Stimulated activated CD4-positive, alpha-beta T cell treated with anti-CD3 and anti-CD28 coated beads, Interleukin-15, amount 100 ng/mL, for 1 hour (primary cell): ENCODE measurements at places on chromosomes 6 and 20.

DNA sequence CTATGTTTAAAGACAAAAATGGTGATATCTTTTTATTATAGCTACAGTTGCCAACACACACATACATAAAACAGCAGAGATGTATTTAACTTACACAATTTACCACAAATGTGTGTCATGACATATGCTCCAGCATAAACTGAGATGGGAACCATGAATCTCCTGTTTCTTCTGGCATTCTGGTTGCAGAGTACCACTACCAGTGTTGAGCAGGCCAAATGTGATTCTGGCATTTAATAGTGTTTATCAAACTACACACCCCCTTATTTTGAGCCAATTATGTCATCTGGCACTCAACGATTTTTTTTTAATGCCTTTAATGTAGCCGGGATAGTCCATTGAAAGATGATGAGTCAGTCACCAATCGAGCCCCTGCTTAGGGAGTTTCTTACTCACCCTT is 59.0 kb upstream of the TPD52L1 start:
- no peak for DNase-seq

DNA sequence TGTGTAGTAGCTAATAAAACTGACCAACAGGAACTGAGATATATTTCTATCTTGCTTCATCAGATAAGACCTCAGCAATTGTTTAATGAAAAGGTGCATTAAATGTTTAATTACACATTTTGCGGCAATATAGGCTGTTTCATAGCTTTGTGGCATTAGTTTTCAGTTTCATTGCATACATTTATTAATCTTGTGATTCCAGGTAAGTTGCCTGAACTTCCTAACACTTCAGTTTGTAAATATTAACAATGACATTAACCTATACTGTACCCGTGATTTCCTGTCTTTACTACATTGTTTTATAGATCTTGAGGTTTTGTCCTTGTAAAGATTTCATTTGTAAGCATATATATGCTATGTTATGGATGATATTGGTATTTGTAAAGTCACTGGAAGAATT is 66.5 kb downstream of the PKIB start:
- DNase-seq = no peak

GRCh38 chr6:147586044-147586443 is 77.6 kb downstream of the SAMD5 start:
- no peak for DNase-seq

- DNase-seq = peak; percentile 28
Measured at GRCh38 chr6:35497571-35498421, 917 bp upstream of the TEAD3 start.
